Cardiac muscle cell (in vitro differentiated cells and primary cell): ENCODE measurements at places on chromosomes 3 and 15. TPM values are rescaled to one million over a fixed set of nuclear protein-coding genes. Genes with fewer than 3 reads are reported as not detected.

The SLC12A8 gene
- total RNA-seq: 1.7 and 3.4 TPM in 2 replicates

The CLDN16 gene
- total RNA-seq: 0.18 TPM in 1 of 2 replicates, not detected in the other

The EPHA6 gene
- 0.15 and 0.46 TPM in 2 replicates for total RNA-seq

The ZNF860 gene
- total RNA-seq: not detected in 2 replicates

The CMTM8 gene
- 7.7 and 12.5 TPM in 2 replicates for total RNA-seq

The TMEM266 gene
- total RNA-seq: 0.74 and 1.5 TPM in 2 replicates

The GXYLT2 gene
- total RNA-seq: 36.4 and 43.1 TPM in 2 replicates

GRCh38 chr15:40070166-40070557 is 31.2 kb upstream of the SRP14 start:
- H3K27ac ChIP-seq: peak overlapping the region; percentile 79
- peaks cover 14% of the 10 kb centered on the region for H3K4me1 ChIP-seq
- no peak overlapping the region for H3K4me3 ChIP-seq
- H3K36me3 ChIP-seq: no peaks in the 10 kb centered on the region
- no peaks in the 10 kb centered on the region for H3K27me3 ChIP-seq
- no peak for DNase-seq

- H3K4me1 ChIP-seq: peaks cover 31% of the 10 kb centered on the region
- H3K36me3 ChIP-seq: no peaks in the 10 kb centered on the region
- no peak for DNase-seq
- no peak overlapping the region for H3K27ac ChIP-seq
These were observed 189.8 kb upstream of the GOLIM4 start for GRCh38 chr3:168285506-168285905.

DNA sequence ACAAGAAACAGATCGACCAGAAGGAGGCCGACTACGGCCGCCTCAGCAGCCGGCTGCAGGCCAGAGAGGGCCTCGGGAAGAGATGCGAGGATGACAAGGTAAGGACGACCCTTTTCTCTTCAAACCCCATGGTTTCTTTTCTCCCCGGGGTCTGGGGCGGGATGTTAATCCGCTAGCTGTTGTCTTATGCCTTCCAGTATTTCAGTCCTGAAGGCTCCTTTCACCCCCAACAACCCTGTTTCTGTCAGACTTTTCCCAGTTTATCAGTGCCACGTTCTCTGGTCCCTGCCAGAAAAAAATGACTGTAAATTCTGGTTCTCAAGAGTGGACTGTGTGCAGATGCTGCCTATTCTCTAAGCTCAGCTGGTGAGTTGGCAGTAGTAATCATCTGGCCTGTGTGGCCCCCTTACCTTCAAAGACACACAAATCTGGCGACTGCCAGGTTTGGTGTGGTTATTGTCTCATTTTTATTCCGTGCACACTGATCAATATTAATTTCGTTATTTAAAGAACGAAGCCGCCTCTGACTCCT is 806 bp downstream of the GOLM2 start:
- H3K4me1 ChIP-seq: peaks cover 12% of the 10 kb centered on the region
- peaks cover 3% of the 10 kb centered on the region for H3K27me3 ChIP-seq
- DNase-seq: no peak

DNA sequence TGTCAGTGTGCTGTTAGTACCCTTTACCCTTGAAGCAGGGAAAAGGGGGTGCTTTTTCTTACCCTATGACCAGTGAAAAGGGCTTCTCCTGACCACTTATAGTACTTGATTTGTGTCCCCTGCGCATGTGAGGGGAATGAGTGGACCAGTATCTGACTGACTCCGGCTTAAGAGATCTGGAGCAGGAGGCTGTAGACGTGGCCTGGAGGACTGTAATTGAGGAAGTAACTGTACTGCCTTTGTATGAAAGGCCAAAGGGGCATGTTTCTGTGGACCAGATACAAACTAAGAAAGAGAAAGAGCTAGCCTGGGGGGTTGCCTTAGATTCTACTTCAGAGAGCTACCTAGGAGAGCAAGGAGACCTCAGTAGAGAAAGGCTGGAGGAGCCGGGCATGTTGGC is 89.9 kb upstream of the TBL1XR1 start:
- no peaks in the 10 kb centered on the region for H3K36me3 ChIP-seq
- peaks cover 10% of the 10 kb centered on the region for H3K4me1 ChIP-seq
- H3K27ac ChIP-seq: no peak overlapping the region
- no peak overlapping the region for H3K4me3 ChIP-seq

DNA sequence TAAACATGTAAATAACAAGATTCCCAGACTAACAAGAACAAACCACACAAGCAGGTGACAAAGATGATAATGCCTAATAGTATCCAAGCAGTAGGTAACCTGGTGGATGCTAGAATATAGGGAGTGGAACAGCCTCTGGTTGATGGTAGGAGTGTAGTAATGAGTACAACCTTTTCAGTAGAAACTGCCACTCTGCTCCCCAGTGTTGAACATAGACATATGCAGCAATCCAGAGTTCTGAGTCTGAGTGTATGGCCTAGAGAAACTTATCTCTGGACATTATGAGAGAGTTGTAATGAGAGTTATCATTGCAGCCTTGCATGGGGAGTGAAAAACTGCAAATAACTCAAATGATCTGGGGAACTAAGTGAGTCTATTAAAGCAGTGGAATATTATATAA is 76.1 kb upstream of the ACAD9 start:
- H3K27ac ChIP-seq: peak overlapping the region; percentile 63
- DNase-seq: no peak
- no peak overlapping the region for H3K4me3 ChIP-seq
- H3K4me1 ChIP-seq: peaks cover 46% of the 10 kb centered on the region

GRCh38 chr3:55368366-55368765 is 118.7 kb downstream of the WNT5A start:
- no peak overlapping the region for H3K27ac ChIP-seq
- DNase-seq: no peak
- peaks cover 6% of the 10 kb centered on the region for H3K4me1 ChIP-seq
- H3K36me3 ChIP-seq: no peaks in the 10 kb centered on the region
- H3K4me3 ChIP-seq: no peak overlapping the region

DNA sequence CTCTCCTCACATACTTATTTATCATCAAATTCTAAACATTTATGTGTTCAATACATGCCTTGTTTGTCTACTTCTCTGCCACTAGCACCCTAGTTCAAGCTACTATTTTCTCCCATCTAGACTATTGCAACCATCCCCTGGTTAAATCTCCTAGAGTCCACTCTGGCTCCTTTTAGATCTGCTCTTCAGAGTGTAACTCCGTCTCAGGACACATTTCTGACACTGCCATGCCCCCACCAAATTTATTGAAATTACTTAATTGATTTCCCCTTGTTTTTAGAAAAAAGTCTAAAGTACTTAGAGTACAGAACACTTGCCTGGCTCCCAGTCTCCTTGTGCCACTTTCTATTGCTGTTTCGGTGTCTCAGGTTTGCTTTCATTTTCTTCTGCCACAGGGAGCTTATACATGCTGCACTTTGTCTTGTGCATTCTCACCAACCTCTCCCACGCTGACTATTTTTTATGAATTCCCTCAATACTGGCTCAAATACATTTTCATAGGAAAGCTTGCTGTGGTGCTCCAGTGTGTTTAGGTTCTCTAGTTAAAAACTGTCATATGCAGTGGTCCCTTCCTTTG is 792.3 kb downstream of the DIPK2A start:
- peaks cover 8% of the 10 kb centered on the region for H3K4me1 ChIP-seq
- DNase-seq: no peak
- H3K27ac ChIP-seq: no peak overlapping the region

DNA sequence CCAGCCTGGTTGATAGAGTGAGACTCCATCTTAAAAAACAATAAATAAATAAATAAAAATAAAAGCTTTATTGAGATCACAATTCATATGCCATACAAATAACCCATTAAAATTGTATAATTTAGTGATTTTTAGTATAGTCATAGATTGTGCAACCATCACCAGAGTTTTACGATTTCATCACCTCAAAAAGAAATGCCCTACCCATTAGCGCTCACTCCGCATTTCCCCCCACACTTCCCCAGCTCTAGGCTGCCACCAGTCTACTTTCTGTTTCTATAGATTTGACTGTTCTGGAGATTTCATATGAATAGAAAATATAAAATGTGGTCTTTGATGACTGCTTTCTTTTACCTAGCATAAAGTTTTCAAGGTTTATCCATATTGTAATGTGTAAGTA is 57.0 kb downstream of the ARHGEF26 start:
- H3K27me3 ChIP-seq: no peaks in the 10 kb centered on the region
- H3K36me3 ChIP-seq: no peaks in the 10 kb centered on the region
- no peak overlapping the region for H3K27ac ChIP-seq
- H3K4me3 ChIP-seq: no peak overlapping the region
- DNase-seq: no peak
- peaks cover 7% of the 10 kb centered on the region for H3K4me1 ChIP-seq

- H3K27me3 ChIP-seq: no peaks in the 10 kb centered on the region
- DNase-seq: no peak
- no peaks in the 10 kb centered on the region for H3K36me3 ChIP-seq
- no peak overlapping the region for H3K4me3 ChIP-seq
- peaks cover 13% of the 10 kb centered on the region for H3K4me1 ChIP-seq
These were observed 450.7 kb downstream of the LPP start for GRCh38 chr3:188604651-188605050.

DNA sequence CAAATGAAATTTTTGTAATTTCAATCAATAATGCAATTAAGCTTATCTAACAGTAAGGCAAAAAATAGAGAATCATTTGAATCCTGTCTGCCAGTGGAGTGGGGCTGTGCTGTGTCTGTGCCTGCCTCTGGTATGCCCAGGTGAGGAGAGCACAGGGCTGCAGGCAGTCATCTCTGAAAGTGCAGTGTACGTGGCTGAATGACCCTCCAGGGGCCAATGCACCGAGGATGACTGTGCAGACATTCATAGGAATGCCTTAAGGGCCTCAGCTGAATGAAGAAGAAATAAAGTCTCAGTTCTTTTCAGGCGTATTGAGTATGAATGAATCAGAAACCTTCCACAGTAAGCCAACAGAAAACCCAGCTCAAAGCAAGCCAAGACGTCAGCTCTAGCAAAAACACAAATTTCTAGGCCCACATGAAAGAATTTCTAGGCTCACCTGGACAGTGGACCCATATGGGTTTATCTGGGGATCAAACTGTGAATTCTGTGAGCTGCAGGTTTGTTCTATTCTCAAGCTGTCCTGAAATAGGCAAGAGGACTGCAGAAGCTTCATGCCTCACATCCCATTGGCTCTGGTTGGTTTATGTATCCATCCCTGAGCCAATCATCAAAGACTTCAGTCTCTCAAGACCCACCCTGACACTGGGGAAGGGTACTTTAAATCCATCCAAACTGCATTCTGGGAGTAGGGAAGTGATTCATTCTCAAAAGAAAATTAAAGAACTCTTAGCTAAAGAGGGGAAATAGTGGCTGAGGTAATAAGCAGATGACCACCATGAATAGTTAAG is 123.4 kb downstream of the SSR3 start:
- H3K4me3 ChIP-seq: no peak overlapping the region
- no peak overlapping the region for H3K27ac ChIP-seq
- DNase-seq: no peak

DNA sequence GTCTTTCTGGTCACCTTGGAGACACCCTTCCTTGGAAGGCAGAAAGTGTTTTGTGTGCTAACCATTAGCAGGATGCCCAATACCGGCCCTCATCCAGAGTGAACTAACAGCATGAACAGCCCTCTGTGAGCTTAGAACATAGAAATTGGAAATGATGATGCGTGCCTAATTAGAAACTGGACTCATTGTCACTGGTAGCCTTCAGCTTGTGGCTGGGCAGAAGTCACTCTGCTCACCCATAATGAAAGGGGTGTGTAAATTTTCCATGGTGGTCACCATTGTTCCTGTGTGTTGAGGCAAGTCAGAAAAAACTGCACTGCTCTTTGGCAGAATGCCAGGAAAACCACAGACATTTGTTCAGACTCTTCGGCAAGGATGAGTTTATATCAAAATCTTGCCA is 74.7 kb upstream of the CNTN4 start:
- no peak for DNase-seq
- no peaks in the 10 kb centered on the region for H3K4me1 ChIP-seq
- no peaks in the 10 kb centered on the region for H3K27me3 ChIP-seq
- H3K36me3 ChIP-seq: no peaks in the 10 kb centered on the region
- H3K4me3 ChIP-seq: no peak overlapping the region

DNA sequence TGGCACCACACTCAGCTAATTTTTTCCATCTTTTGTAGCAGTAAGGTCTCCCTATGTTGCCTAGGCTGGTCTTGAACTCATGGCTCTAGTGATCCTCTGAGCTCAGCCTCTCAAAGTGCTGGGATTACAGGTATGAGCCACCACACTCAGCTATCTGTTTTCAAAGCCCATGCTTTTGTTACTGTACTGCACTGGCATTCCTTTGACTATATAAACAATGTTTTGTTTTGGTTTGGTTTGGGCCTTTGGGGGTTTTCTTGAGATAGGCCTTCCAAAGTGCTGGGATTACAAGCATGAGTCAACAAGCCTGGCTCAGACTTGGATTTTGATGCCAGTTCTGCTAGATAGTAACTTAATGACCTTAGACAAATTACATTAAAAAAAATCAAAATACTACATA is 89.7 kb upstream of the GK5 start:
- peaks cover 27% of the 10 kb centered on the region for H3K36me3 ChIP-seq
- no peaks in the 10 kb centered on the region for H3K27me3 ChIP-seq
- H3K4me1 ChIP-seq: no peaks in the 10 kb centered on the region
- H3K4me3 ChIP-seq: no peak overlapping the region
